ENCODE measurements at places on chromosomes 13 and 19. TPM values are rescaled to one million over a fixed set of nuclear protein-coding genes. Genes with fewer than 3 reads are reported as not detected.

- no peaks in the 10 kb centered on the region for H3K36me3 ChIP-seq
- H3K4me3 ChIP-seq: peak overlapping the region; percentile 34
- DNase-seq: peak; percentile 56
- no peaks in the 10 kb centered on the region for H3K27me3 ChIP-seq
Observed at GRCh38 chr19:46493236-46494145, 2.2 kb downstream of the PNMA8B start.

Gene RGL3
- 2.2 TPM for total RNA-seq

GRCh38 chr19:38032951-38033350 lies 125.9 kb downstream of the SIPA1L3 start:
- H3K27me3 ChIP-seq: no peaks in the 10 kb centered on the region
- no peaks in the 10 kb centered on the region for H3K36me3 ChIP-seq
- no peak for DNase-seq
- H3K4me1 ChIP-seq: peaks cover 7% of the 10 kb centered on the region
- H3K27ac ChIP-seq: no peak overlapping the region
- H3K4me3 ChIP-seq: no peak overlapping the region

GRCh38 chr19:13804830-13805683 lies 9.8 kb downstream of the ZSWIM4 start:
- H3K4me1 ChIP-seq: no peaks in the 10 kb centered on the region
- H3K36me3 ChIP-seq: no peaks in the 10 kb centered on the region
- no peaks in the 10 kb centered on the region for H3K27me3 ChIP-seq
- DNase-seq: no peak
- no peak overlapping the region for H3K4me3 ChIP-seq

Gene ZNF112
- 13.0 TPM for total RNA-seq

GRCh38 chr13:97226013-97226412 lies 3.9 kb downstream of the MBNL2 start:
- H3K27ac ChIP-seq: peak overlapping the region; percentile 85
- no peak for DNase-seq
- H3K4me1 ChIP-seq: peaks cover 19% of the 10 kb centered on the region
- peak overlapping the region; percentile 60 for H3K4me3 ChIP-seq
- H3K36me3 ChIP-seq: no peaks in the 10 kb centered on the region

DNA sequence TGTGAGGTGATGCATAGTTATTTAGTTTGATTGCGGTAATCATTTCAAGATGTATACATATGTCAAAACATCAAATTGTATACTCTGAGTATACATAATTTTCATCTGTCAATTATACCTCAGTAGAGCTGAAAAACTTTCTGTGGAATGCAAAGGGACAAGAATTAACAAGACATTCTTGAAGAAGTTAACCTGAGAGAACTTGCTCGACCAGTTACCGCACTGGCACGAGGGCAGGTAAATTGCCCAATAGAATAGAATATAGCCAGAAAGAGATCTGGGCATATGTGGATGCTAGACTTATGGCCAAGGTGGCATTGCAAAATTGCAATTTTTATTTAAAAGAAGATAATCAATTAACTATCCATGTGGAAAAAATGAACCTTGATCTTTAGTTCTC lies 42.3 kb upstream of the GJB6 start:
- H3K4me3 ChIP-seq: no peak overlapping the region
- H3K36me3 ChIP-seq: no peaks in the 10 kb centered on the region
- no peaks in the 10 kb centered on the region for H3K4me1 ChIP-seq
- no peaks in the 10 kb centered on the region for H3K27me3 ChIP-seq
- H3K27ac ChIP-seq: no peak overlapping the region
- DNase-seq: no peak

Gene CBLC
- not detected for total RNA-seq

Gene FBXO46
- total RNA-seq: 24.3 TPM

Gene TM9SF2
- total RNA-seq: 90.4 TPM

DNA sequence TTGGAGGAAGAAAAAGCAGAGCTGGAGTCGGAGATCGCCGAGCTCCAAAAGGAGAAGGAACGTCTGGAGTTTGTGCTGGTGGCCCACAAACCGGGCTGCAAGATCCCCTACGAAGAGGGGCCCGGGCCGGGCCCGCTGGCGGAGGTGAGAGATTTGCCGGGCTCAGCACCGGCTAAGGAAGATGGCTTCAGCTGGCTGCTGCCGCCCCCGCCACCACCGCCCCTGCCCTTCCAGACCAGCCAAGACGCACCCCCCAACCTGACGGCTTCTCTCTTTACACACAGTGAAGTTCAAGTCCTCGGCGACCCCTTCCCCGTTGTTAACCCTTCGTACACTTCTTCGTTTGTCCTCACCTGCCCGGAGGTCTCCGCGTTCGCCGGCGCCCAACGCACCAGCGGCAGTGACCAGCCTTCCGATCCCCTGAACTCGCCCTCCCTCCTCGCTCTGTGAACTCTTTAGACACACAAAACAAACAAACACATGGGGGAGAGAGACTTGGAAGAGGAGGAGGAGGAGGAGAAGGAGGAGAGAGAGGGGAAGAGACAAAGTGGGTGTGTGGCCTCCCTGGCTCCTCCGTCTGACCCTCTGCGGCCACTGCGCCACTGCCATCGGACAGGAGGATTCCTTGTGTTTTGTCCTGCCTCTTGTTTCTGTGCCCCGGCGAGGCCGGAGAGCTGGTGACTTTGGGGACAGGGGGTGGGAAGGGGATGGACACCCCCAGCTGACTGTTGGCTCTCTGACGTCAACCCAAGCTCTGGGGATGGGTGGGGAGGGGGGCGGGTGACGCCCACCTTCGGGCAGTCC lies 5.0 kb downstream of the FOSB start:
- H3K27ac ChIP-seq: no peak overlapping the region
- H3K27me3 ChIP-seq: no peaks in the 10 kb centered on the region
- H3K4me3 ChIP-seq: no peak overlapping the region
- peak; percentile 76 for DNase-seq
- H3K4me1 ChIP-seq: peaks cover 9% of the 10 kb centered on the region

GRCh38 chr13:20263393-20264044 lies 31.4 kb upstream of the GJB6 start:
- no peak overlapping the region for H3K4me3 ChIP-seq
- H3K27ac ChIP-seq: no peak overlapping the region
- DNase-seq: no peak
- no peaks in the 10 kb centered on the region for H3K4me1 ChIP-seq

DNA sequence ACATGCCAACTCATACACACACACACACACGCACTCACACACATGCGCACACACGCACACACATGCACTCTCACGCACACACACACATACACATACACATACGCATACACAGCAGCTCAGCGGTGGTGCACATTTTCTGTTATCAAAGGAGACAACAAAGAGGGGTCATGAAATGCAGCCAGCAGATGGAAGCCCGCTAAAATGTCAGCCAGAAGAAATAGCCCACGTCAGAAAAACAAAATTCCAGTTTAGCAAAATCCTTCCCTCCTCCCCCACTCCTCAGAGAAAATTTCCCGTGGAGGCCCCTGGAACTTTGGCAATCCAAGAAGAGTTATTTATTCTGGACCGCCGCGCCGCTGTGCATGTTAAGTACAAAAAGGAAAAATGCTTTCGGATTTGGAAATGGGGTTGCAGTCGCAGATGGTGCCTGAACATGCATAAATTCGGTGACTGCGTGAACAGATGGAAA lies 114.6 kb upstream of the VSTM2B start:
- no peaks in the 10 kb centered on the region for H3K27me3 ChIP-seq
- peak; percentile 38 for DNase-seq
- H3K4me3 ChIP-seq: no peak overlapping the region
- no peaks in the 10 kb centered on the region for H3K36me3 ChIP-seq
- no peaks in the 10 kb centered on the region for H3K4me1 ChIP-seq

DNA sequence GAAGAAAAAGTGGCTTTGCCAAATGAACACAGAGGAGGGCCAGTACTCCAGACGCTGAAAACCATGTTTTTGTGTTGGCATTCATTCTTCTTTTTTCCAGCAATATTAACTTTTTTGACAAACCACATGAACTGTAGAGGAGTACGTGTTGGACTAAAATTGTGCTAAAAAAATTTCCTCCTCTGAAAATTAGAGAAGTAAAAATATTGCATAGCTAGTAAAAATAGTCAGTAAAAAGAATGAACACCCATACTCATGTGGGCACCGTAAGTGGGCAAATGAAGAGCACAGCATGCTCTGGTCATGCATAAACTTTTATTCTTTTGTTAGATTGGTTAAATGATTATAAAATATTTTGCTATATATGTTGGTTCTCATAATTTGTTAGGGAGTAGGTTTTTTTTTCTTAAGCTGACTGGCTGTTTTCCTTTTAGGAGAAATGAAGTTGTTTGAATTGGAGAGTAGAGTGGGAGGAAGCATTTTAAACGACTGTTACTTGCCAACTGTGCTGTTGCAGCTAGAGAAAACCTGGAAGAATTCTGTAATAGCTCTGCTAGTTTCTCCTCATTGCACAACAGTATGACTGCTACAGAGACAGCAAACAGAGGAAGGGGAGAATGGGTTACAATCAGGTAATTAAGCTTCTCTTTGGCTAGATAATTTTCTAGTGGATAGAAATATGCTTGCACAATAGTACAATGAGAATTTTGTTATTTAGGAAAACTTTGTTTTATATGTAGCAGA lies 222.4 kb downstream of the KCTD12 start:
- no peak overlapping the region for H3K27ac ChIP-seq
- no peak overlapping the region for H3K4me3 ChIP-seq
- peaks cover 6% of the 10 kb centered on the region for H3K4me1 ChIP-seq
- no peaks in the 10 kb centered on the region for H3K27me3 ChIP-seq
- no peaks in the 10 kb centered on the region for H3K36me3 ChIP-seq
- no peak for DNase-seq

- H3K27ac ChIP-seq: no peak overlapping the region
- H3K36me3 ChIP-seq: no peaks in the 10 kb centered on the region
- no peak for DNase-seq
- no peaks in the 10 kb centered on the region for H3K4me1 ChIP-seq
- H3K27me3 ChIP-seq: no peaks in the 10 kb centered on the region
Observed at GRCh38 chr13:73231471-73231870, 172.7 kb downstream of the KLF5 start.

- H3K4me1 ChIP-seq: no peaks in the 10 kb centered on the region
- H3K4me3 ChIP-seq: no peak overlapping the region
- H3K27me3 ChIP-seq: no peaks in the 10 kb centered on the region
- DNase-seq: no peak
- H3K36me3 ChIP-seq: no peaks in the 10 kb centered on the region
- H3K27ac ChIP-seq: no peak overlapping the region
Observed at GRCh38 chr13:82439159-82439904, 1442.9 kb downstream of the SLITRK1 start.

Gene ZNF57
- 4.5 TPM for total RNA-seq

- H3K4me1 ChIP-seq: peaks cover 8% of the 10 kb centered on the region
- H3K36me3 ChIP-seq: no peaks in the 10 kb centered on the region
- H3K27me3 ChIP-seq: no peaks in the 10 kb centered on the region
Observed at GRCh38 chr19:42436006-42436405, 6.7 kb downstream of the CXCL17 start.

Gene KMT2B
- 38.4 TPM for total RNA-seq

- H3K27me3 ChIP-seq: no peaks in the 10 kb centered on the region
- H3K27ac ChIP-seq: no peak overlapping the region
- H3K4me3 ChIP-seq: no peak overlapping the region
- no peak for DNase-seq
- peaks cover 4% of the 10 kb centered on the region for H3K4me1 ChIP-seq
- H3K36me3 ChIP-seq: no peaks in the 10 kb centered on the region
Observed at GRCh38 chr19:55311797-55312196, 13.3 kb downstream of the TMEM150B start.

- H3K36me3 ChIP-seq: no peaks in the 10 kb centered on the region
- peaks cover 3% of the 10 kb centered on the region for H3K4me1 ChIP-seq
- H3K4me3 ChIP-seq: no peak overlapping the region
- H3K27me3 ChIP-seq: no peaks in the 10 kb centered on the region
- no peak for DNase-seq
- no peak overlapping the region for H3K27ac ChIP-seq
Observed at GRCh38 chr19:40724855-40725254, 7.9 kb downstream of the ITPKC start.

DNA sequence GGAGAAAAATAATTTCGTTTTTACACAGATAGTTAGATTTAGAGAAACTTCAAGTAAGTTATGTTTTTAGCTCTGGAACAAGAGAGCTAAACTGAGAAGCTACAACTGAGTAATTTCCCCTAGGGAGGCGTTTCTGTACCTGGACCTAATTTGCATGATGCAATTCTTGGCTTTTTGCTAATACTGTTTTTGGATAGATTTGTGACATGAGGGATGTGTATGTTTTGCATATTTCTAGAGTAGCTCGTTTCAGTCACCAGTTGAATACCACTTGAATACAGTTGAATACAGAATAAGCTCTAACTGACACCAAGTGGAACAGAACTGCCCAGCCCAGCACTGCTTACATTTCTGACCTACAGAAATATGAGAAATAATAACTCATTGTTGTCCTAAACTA lies 1227.9 kb upstream of the SPRY2 start:
- no peaks in the 10 kb centered on the region for H3K4me1 ChIP-seq
- H3K27me3 ChIP-seq: no peaks in the 10 kb centered on the region
- H3K4me3 ChIP-seq: no peak overlapping the region
- no peak for DNase-seq
- no peak overlapping the region for H3K27ac ChIP-seq

DNA sequence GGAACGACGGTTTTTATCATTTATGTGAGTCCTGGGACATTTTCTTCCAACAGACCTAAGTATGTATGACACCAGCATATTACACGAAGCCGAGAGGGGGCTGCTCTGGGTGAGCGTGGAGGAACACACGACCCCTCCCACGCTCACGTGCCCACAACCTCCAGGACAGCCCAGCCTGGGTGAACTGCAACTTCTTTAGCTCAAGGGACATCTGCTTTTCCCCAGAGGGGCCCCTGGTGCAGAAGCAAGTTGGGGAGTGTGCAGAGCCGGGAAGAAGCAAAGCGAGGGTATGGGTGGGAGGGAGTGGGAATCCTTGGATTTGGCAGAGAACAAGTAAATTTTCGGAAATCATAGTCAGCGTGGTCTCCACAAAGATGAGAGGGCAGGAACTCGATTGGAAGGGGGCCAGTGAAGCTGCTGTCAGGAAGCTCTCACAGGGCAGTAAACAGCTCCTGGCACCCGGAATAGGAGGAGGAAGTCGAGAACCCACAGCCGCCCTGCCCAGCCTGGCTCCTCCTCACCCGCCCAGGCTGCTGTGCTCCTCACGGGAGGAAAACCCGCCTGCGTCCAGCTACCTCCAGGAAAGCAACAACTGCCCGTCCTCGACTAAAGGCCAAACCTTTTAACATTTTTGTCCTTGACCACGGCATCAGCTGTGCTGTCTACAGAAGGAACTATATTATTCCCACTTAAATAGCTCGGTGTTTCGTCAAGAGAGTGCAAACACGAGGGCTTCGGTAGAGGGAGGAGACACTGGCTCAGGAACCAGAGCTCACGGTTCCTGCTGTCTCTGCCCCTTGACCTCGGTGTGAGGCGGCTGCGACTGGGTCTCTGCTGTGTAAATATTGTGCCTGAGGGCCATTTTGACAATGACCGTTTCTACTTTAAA lies 17.2 kb upstream of the CFAP97D2 start:
- no peak overlapping the region for H3K27ac ChIP-seq
- peak; percentile 64 for DNase-seq
- no peak overlapping the region for H3K4me3 ChIP-seq
- H3K4me1 ChIP-seq: peaks cover 5% of the 10 kb centered on the region

GRCh38 chr19:40403262-40403984 lies 9.8 kb downstream of the PRX start:
- H3K36me3 ChIP-seq: no peaks in the 10 kb centered on the region
- H3K4me1 ChIP-seq: peaks cover 2% of the 10 kb centered on the region
- peak overlapping the region; percentile 54 for H3K4me3 ChIP-seq
- no peaks in the 10 kb centered on the region for H3K27me3 ChIP-seq
- peak overlapping the region; percentile 87 for H3K27ac ChIP-seq
- DNase-seq: peak; percentile 88

Gene PSG6
- total RNA-seq: not detected
